ENCODE measurements at places on chromosomes 1 and 21.

DNA sequence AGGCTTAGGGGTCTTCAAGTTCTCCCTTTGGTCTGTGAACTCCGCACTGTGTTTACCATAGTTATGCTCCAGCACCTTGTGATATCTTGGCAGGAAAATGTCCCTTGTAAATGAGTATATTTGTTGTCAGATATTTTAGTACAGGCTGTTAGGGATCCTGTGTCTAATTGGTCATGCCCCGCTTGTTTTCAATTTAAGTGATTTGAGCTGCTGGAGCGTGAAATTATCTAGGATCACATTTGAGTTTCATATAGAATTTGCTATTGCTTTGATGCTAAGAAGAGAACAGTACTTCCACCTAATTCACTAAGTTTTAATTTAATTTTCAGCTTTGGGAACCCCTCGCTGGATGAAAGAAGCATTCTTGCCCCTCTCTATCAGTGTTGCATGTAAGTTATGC lies 15.4 kb upstream of the TOR3A start:
- no peak for DNase-seq

GRCh38 chr1:232923739-232924386 lies 26.5 kb upstream of the NTPCR start:
- peak; percentile 83 for DNase-seq

GRCh38 chr1:167404161-167404888 lies 114.0 kb downstream of the CD247 start:
- DNase-seq = no peak

DNA sequence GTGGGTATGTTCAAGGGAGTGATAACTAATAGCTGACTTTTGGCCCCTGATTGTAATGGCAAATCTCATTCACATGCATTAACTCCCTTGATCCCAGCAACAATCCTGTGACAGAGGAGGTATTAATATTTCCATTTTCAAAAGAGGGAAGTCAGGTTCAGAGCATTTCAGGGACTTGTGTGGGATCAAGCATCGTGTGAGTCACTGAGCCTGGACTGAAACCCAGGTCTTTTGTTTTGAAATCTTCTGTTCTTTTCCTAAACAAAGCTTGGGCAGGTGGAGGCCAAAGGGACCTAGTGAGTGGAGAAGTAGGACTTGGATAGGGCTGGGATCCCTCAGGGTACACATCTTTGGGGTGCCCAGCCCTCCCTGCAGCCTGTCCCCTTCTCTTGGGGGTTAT lies 37.9 kb downstream of the ETNK2 start:
- DNase-seq = no peak

GRCh38 chr1:7471836-7472235 lies 299.3 kb upstream of the VAMP3 start:
- no peak for DNase-seq

- DNase-seq = no peak
Observed at GRCh38 chr1:197908716-197909220, 6.3 kb downstream of the C1orf53 start.

DNA sequence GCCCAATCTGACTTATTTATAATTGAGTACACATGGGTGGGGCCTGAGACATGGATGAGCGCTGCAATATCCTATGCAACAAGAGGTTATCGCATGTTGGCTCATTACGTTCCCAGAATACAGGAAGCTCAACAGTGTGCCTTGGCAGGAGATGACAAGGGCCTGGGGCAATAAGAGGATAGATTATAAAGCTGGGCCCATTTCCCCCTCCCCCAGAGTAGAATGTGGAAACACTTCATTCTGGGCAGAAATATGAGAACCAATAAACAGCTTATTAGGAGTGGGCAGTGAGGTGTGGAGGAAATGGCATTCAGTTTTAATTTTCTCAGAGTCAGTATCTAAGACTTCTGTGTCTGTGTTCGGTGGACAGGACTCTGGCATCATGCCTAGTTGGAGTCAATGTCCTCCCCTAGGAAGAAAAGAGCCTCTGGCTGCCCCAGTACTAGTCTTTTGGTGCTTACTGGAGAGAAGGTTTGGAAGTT lies 92.8 kb downstream of the PIK3R3 start:
- no peak for DNase-seq

- DNase-seq = no peak
Observed at GRCh38 chr1:177355575-177355974, 184.8 kb downstream of the BRINP2 start.

GRCh38 chr1:244862354-244862698 lies 2.0 kb downstream of the HNRNPU start:
- peak; percentile 57 for DNase-seq

DNA sequence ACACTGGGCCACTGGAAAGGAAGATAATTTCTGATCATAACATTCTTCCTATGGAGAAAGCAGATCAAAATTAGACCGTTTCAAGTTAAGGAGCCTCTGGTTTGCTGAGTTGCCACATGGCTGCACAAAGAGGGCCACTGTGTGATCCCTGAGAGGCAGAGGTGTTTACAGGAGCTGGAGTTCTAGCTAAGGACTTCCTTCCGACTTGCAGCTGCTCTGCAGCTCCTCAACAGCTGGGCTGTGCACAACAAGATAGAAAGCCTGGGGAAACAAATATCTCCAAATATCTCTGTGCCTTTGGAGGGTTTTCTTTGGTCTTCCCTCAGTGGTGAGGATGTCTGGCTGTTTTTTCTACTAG lies 26.8 kb downstream of the GADD45A start:
- DNase-seq = no peak
